AG10803 (cell line): ENCODE measurements at places on chromosomes 5 and 9.

- peak; percentile 98 for DNase-seq
Observed at GRCh38 chr5:167730121-167730520, 561.3 kb upstream of the WWC1 start.

DNA sequence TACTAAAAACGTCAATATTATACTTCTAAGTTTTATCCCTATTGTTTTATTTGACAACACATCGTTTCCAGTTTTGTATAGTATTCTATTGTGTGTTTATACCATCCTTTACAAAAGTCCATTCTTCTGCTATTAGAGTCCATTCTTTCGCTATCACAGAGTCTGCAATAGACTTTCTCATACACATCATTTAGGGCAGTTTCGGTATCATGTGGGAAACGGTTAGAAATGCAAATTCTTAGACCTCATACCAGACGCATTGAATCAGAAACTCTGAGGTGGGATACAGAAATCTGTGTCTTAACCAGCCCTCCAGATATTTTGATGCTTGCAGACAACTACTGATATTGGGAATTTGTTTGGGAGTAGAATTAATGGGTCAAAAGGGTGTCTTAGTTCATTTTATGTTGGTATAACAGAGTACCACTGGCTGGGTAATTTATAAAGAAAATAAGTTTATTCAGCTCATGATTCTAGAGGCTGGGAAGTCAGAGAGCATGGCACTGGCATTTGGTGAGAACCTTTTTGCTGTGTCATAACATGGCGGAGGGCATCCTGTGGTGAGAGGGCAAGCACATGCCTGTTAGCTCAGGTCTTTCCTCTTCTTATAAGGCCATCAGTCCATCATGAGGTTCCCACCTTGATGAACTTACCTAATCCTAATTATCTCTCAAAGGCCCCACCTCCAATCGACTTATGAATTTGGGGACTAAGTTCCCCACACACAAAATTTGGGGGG, 21.1 kb downstream of the CARTPT start:
- no peak for DNase-seq

- DNase-seq = no peak
Observed at GRCh38 chr9:110476251-110476650, 103.3 kb downstream of the SVEP1 start.

DNA sequence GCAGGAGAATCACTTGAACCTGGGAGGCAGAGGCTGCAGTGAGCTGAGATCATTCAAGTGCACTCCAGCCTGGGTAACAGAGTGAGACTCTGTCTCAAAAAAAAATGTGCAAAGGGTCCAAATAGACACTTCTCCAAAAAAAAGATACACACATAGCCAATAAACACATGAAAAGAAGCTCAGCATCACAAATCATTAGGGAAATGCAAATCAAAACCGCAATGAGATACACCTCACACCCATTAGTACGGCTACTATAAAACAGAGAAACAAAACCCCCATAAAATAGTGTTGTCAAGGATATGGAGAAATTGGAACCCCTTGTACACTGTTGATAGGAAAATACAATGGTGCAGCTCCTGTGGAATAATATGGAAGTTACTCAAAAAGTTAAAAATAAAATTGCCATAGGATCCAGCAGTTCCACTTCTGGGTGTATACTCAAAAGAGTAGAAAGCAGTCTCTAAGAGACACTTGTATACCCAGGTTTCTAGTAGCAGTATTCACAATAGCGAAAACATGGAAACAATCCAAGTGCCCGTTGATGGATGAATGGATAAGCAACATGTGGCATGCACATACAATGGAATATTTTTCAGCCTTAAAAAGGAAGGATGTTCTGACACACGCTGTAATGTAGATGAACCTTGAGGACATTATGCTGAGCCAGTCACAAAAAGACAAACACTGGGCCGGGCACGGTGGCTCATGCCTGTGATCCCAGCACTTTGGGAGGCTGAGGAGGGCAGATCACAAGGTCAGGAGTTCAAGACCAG, 57.2 kb upstream of the PPARGC1B start:
- DNase-seq = no peak

DNA sequence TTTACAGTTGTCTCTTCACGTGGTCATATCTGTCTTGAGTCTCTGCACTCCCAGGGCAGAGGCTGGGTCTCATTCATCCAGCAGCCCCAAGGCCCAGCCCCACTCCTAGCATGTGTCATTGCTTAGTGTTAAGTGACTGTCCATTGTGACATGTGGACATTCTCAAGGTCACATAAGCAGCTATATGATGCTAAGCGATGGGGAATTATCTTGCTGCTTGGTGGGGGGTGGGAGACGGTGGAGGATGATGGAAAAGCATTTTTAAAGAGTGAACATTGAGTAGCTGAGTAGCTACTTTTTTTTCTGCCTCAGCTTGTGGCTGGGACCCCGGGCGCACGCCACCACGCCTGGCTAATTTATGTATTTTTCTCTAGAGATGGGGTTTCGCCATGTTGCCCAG, at the start of gene C9orf153:
TSS of gene C9orf153 (minus strand) at position 101 of the 400 bp plus-strand sequence. CDS start 30,054 bp downstream, outside the sequence.
- no peak for DNase-seq

- peak; percentile 78 for DNase-seq
Observed at GRCh38 chr9:25677301-25678146, 720 bp downstream of the TUSC1 start.
